HT1080 (cell line): ENCODE measurements at places on chromosomes 16 and 17. TPM values are rescaled to one million over a fixed set of nuclear protein-coding genes. Genes with fewer than 3 reads are reported as not detected.

DNA sequence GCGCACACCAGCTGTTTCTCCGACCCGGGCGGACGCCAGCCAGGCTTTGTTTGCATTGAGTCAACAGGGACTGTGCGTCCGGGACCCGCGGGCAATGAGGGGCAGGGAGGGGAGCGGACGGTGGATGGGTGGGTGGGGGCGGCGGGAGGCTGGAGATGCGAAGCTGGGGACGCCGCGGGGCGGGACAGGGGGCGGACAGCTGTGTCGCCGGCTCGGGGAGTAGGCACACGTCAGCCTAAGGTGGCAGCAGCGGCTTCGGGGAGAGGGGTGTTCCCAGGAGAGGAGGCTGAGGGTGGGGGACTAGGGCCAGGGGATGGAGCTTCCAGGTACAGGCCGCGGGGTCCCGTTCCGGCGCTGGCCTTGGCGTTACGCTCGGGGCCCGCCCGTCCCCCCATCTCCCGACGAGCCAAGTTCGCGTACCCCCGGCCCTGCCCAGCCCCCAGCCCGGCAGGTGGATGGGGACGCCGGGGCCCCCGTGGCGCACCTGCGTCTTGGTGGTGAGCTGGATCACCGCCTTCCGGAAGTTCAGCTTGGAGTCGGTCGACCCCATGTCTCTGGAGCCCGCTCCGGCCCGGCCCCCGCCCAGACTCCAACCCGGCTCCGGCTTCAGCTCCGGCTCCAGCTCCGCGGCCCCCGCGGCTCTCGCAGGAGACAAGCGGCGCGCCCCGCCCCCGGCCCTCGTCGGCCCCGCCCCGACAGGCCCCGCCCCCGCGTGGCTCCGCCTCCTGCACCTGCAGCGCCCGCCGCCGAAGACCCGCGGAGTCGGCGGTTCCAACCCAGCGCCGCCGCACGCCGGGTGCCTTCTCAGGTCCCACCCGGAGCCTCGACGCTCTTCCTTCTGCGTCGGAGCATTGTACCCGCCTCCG lies at the start of gene HID1:
Gene HID1, minus strand, starts transcription at position 653 of the 866 bp plus-strand sequence. Its CDS starts 103 bp downstream, at position 550.
- DNase-seq = no peak

DNA sequence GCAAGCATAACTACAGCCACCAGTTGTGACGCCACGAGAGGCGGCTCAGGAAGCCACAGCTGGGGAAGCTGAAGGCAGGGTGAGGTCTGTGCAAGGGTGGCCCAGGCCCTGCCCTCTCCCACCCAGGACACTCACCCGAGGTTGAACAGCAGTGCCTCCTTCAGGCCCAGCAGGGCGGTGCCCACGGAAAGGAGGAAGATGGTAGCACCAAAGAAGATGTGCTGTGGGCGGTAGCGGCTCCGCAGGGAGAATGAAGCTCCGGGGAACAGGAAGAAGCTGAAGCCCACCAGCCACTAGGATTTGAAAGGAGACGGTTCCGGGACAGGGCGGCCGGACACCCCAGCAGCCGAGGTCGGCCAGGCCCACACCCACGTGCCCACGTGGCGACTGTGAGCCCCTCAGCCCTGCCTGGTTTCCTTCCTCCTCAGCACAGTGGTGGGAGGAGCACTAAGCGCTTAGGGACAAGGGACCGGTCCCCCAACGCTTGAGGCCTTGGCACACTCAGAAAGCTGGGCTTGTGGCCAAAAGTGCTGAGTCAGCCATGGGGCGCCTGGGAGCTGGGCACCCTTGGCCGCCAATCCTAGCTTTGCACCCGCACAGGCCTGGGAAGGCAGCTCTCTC lies 11.0 kb downstream of the CYB561 start:
- DNase-seq = peak; percentile 40

- no peak for DNase-seq
These were observed 36.8 kb downstream of the HS3ST3B1 start for GRCh38 chr17:14337596-14338079.

Gene ATP6V0D1
- 89.7 and 108 TPM in 2 replicates for total RNA-seq

DNA sequence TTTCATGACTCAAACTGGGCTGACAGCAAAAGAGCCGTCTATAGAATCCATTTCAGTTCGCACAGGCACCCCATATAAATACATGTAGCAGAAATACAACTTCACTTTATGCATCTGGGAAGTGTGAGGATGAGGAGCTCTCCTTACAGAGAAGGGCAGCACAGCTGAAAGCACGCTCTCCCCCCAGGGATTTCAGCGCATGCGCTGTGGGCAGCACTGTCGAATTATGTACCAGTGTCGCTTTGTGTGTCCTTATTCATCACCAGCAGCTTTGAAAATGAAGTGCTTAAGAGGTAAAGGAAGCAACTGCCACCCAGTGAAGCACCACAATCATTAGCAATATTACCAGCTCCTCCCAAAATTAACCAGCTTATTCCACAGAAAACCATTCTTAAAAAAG lies 39.9 kb downstream of the CEP95 start:
- DNase-seq = no peak

- no peak for DNase-seq
These were observed 11.4 kb upstream of the NLRC5 start for GRCh38 chr16:56977823-56978430.

- no peak for DNase-seq
These were observed 29.8 kb upstream of the ANKFY1 start for GRCh38 chr17:4293572-4293971.

GRCh38 chr17:31845291-31845690 lies 13.8 kb downstream of the COPRS start:
- DNase-seq = no peak

Gene TGFB1I1
- 35.9 and 90.6 TPM in 2 replicates for total RNA-seq

DNA sequence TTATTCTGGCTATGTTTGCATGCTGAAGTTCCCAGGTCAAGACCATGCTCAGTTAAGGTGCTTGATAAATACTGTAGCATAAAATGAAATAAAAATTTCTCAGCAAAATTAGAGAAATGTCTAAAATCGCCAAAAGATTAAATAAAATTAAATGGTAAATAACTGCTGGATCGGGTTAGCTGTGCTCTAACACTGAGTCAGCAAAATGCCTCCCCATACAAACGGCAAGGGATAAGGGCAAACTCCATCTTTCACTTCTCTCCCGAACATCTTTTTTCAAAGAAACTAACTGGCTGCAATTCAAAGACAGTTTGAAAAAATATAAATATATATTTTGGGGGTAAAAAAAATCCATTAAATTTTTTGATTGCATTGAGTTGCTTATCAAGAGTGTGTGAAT lies 162.2 kb upstream of the ZFHX3 start:
- DNase-seq = no peak

DNA sequence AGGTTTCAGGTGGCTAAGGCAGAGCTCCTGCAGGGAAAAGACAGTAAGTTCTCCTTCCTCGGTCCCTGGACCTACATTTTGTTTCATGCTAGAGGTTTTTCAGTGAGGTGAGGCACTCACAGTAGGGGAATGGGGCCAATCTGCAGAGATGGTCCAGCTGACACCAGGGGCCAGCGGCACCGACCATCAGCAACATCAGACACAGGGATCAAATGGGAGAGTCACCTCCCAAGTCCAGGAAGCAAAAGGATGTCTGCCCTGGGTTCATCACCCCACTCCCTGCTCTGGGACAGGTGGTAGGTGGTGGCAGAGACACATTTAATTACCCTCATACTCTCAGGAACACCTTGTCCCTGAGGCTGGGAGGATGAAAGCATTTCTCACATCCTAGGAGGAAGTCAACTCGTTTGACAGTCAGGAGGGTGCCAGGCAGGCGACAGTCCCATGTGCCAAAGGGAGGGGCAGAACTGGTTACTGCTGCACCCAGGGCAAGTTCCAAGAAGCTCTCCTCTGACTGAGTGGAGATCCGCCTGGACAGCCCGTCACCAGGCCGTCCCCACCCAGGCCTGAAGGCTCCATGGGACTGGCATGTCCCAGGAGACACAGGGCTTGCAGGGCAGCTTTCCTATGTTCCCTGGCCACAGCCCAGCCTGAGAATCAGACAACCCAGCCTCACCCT lies 19.2 kb downstream of the ATP6V0D1 start:
- no peak for DNase-seq

Gene KCNH6
- not detected in 2 replicates for total RNA-seq

DNA sequence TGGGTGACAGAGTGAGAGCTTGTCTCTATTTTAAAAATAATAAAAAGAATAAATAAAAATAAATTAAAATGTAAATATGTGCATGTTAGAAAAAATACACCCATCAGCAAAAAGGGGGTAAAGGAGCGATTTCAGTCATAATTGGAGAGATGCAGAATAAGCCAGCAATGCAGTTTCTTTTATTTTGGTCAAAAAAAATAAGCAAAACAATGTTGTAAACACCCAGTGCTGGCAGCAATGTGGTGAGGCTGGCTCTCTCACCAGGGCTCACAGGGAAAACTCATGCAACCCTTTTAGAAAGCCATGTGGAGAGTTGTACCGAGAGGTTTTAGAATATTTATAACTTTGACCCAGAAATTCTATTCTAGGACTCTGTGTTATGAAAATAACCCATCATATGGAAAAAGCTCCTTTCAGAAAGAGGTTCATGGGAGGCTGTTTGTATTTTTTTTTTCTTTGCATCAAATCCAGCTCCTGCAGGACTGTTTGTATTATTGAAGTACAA lies 8.5 kb downstream of the STH start:
- no peak for DNase-seq
